ENCODE measurements at places on chromosomes 5 and 9.
A peak's percentile ranks its signal among the peaks of the same experiment; 100 is the strongest.

DNA sequence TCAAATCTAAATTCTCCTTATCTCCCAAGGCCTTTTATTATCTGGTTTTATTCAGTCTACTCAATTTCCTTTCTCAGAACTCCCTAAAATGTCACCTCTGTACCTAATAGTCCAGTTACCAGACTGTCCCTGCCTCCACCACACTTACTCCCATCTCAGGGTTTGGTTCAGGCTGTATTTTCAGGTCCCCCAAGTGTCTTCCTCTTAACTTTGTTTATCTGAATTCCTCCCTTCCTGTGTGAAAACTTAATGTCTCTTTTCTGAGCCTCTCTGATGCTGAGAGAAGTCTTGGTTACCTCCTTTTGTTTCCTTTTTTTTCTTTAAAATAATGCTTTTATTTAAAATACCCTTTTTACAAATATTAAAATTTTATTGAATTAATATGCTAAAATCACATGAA, 133.4 kb downstream of the PAM start:
- no peak for DNase-seq

- no peak for DNase-seq
Observed at GRCh38 chr5:132480546-132480892, 10.1 kb downstream of the IRF1 start.

- peak; percentile 76 for DNase-seq
Observed at GRCh38 chr9:34403554-34404380, 27.1 kb upstream of the MYORG start.

DNA sequence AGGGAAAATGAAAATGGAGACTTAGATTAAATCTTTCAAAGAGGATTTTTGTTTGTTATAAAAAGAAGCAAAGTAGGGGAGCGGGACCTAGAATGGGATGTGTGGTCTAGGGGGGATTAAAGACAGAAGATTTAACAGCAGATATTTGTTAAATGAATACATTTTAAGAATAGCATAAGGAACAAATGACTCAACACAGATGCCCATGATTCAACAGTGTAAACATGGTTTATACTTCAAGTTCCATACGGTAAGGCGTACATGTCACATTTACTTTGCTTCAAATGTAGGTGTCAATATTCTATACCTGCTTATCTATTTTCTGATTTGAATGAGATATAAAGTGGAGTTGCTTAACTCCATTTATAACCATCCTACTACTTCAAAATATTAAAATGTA, 1.5 kb downstream of the TICAM2 start:
- DNase-seq = no peak

DNA sequence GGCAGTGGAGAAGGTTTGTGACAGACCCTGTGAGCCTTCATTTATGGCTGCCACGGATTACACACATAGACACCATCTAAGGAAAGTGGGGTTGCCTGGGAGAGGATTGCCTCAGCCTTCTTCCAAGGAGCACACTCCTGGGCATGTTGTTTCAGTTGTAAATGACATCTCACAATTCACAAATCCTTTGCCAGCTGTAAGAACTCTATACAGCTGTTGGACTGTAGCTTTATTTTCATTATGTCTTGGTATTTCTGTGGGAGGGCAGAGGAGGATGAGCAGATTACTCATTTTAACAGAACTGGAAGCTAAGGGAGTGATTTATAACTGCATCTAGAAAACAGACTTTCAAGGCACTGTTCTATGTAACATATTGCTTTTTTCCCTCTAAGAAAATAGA, 25.6 kb downstream of the MELK start:
- no peak for DNase-seq

- DNase-seq = no peak
Observed at GRCh38 chr5:176491101-176491502, 42.9 kb downstream of the FAF2 start.

DNA sequence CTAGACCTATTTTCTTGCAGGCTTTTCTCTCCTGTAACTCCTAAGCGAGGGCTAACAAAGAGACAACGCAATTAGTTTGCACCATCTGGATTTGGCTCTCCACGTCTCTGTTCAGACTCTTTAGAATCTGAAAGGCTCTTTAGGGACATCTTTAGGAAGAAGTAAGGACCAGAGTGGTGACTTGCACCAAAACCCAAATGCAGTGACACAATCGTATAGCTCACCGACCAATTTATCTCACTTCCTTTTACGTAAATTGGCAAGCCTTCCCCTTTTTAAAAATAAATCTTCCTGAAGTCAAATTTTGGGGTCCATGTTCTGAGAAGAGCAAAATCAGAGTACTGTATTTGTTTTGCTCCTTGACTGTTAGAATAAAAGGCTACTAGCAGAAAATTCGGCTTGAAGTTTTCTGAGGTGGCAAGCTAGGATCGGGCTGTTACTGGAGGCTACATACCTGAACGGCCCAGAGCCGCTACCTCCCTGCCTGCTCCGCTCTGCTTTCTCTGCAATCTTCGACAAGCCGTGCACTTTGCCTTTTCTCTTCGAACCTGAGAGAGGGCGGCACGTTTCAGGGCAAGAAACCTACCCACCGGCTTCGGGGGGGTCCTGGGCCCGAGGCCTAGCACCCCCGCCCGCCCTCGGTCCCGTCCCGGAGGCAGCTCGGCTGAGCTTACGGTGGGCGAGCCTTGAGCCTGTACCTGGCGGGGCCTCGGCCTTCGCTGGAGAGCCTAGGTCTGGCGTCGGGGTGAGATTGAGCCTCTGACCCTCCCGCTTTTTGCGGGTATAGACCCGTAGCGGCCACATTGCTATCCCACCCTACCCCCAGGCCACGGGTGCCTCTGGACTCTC, 537 bp downstream of the MEIKIN start:
- DNase-seq = peak; percentile 65
